ENCODE measurements at places on chromosomes 7 and 10.

DNA sequence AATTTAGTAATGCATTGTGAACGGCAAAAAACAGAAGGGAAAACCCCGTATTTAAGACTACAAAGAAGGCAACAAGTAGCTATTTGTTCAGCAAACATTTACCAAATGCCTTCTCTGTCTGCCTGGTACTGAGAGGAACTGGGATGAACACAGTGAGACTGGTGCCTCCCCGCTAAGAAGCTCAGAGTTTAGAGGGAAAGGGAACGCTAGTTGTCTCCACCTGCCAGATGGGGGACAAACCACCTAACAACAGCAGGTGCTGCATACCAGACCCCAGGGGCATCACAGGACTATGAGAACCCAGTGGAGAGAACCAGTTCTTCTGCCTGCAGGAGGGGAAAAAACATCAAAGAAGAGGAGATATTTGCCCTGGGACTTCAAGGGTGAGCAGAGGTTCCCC lies 147.1 kb downstream of the SLC25A13 start:
- DNase-seq: no peak

DNA sequence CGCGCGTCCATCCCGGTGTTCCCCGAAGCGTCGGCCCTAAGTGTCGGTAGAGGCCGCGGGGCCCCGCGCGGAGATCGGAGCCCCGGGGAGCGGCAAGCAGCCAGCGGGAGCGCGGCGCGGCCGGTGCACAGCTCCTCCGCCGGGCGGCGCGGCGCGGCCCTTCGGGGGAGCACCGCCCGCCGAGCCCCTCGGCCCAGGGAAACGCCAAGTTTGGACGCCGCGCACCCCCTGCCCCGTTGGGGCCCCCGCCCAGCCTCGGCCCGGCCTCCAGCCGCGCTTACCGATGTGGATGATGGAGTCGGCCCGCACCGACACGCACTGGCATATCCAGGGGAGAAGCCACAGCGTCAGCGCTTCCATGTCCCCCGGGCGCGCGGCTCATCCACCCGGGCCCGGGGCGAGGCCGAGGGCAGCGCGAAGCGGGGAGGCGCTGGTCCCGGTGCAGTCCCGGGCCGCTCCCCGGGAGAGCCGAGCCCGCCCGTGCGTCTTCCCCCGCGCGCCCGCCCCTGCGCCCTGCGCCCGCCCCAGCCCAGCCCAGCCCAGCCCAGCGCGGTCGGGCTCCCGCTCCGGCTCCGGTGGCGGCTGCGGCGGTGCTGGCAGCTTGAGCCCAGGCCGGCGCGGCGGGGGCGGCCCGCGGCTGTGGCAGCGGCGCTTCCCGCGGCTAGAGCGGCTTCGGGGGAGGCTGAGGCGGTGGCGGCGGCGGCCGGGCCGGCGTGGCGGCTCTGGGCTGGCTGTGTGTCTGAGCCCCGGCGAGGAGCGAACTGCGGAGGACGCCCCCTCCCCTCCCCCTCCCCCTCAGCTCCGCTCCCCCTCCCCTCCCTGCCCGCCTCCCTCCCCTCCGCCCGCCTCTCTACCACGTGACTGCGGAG lies at the start of gene GRID1:
TSS of gene GRID1 (minus strand) at position 763 of the 869 bp plus-strand sequence.
- no peak for DNase-seq

- no peak for DNase-seq
These were observed 46.8 kb upstream of the KCND2 start for GRCh38 chr7:120226188-120226587.

DNA sequence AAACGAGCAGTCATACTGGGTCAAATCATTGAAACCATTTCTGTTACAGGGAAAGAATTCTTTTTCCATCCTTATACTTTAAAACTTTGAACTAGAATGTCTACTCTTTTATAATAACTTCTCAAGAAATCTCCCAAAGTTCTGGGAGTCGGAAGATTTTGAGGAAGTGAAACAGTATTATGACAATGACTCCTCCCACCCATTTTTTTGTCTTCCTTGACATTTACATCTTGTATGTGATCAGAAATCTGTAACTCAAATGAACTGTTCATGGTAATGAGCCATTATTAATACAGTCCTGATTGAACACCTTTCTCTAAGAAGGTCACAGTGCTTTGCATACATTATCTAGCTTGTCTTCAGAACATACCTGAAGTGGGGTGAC lies 227.4 kb downstream of the CELF2 start:
- no peak for DNase-seq

GRCh38 chr7:32223071-32223650 lies 153.0 kb upstream of the PDE1C start:
- no peak for DNase-seq

DNA sequence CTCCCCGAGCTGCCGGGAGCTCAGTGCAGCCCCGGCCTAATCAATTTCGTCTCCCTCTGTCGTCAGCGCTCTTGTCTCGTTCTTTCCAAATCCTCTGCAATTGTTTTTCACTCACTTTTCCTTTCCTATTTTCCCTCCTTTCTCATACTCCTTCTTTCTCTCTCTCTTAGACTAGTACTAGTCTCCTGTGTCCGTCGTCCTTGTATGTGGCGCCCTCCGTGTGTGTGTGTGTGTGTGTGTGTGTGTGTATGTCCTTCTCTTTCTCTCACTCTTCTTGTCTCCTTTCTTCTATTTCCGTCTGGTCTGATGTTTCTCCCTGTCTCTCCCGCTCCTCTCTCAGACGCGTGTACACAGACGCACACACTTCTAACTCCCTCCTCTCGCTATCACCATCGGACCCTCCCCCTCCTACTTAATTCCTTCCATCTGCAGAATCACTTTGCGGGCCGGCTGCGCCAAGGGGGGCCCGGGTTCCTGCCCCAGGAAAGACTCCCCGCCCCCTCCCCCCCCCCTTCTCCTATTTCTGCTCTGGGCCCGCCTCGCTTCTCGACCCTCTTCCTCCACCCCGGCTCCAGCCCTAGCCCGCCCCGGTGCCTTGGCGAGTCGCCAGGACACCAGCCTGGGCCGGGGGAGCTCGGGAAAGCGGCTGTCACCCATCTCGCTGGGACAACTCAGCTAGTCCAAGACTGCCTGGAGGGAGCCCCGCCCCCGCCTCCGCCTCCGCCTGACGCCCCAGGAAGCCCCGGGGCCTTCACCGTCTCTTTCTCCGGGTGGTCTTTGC lies 743 bp upstream of the ZCCHC24 start:
- no peak for DNase-seq

- no peak for DNase-seq
These were observed 651 bp downstream of the AFAP1L2 start for GRCh38 chr10:114403541-114404161.

GRCh38 chr10:72110673-72111401 lies 22.5 kb upstream of the SPOCK2 start:
- DNase-seq: no peak

- no peak for DNase-seq
These were observed 3.5 kb upstream of the NAMPT start for GRCh38 chr7:106288263-106288662.

DNA sequence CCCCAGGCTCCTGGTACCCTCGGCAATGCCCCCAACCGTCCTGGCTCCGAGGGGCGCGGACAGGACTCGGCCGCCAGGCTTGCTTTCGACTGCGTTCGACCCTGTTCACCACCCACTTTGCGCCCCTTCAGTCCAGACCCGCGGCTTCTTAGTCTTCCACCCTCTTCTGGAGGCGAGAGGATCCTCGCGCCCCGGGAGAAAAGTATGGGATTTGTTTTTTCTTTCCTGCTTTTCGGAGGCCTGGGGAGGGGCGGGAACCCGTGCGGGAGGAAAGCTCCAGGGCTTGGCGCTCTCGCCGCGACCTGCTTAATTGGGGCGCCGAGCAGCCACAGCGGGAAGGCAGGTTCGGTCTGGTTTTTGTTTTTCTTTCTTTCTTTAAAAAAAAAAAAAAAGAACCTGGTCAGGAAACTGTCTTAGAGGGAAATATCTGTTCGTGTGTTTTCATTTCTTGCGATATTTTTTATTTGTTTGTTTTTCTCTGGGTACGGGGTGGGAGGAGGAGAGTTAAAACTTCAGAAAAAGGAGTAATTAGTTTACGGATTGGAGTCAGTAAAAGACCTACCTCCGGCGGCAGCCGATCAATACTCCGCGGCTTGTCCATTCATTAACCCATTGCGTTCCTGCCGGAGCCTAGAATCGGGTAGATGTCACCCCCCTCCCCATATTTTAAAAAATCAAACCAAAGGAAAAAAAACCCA lies 1.6 kb downstream of the EMX2 start:
- no peak for DNase-seq

DNA sequence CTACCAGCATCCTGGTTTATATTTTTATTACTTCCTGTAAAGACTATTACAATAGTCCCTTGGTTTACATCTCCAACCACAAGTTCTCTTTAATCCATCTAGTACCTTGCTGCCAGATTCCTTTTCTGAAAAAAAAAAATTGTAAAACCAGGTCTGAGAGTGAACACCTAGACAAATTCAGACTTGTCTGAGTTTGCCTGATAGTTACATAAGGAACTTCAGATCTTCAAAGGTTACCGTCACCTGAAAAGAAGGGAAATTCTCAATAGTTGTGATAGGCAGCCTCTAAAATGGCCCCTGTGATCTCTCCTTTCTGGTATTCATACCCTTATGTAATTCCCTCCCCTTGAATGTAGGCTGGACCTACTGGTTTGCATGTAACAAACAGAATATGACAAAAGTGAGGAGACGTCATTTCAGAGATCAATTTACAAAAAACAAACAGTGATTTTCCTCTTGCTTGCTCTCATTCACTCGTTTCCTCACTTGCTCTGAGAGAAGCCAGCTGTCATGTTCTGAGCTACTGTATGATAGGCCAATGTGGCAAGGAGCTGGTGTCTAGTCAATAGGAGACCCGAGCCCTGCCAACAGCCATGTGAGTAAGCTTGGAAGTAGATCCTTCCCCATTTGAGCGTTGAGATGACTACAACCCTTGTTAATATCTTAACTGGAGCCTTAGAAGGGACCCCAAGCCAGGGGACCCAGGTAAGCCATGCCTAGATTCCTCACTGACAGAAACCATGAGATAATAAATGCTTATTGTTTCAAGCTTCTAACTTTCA lies 110.9 kb upstream of the LSM8 start:
- no peak for DNase-seq

- DNase-seq: no peak
These were observed 11.6 kb downstream of the PDLIM1 start for GRCh38 chr10:95279042-95279820.

- no peak for DNase-seq
These were observed 75.6 kb downstream of the POM121L12 start for GRCh38 chr7:53111031-53111430.

DNA sequence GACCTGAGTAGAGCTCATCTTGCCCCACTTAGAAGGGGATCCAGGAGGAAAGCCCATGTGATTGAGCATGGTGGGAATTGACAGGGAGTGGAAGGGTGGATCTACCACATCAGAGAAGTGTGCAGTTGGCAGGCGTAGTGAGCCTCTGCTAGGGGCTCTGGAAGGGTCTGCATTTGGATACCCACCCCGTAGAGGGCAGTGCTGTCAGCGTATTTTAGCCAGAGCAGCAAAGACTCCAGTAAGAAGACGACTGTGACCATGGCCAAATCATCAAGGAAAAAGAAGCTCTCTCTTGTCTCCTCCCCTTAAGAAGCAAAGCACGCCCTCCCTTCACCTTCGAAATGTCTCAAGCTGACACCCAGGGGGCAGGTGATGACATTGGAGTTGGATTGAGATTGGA lies 68.8 kb upstream of the INHBA start:
- no peak for DNase-seq

DNA sequence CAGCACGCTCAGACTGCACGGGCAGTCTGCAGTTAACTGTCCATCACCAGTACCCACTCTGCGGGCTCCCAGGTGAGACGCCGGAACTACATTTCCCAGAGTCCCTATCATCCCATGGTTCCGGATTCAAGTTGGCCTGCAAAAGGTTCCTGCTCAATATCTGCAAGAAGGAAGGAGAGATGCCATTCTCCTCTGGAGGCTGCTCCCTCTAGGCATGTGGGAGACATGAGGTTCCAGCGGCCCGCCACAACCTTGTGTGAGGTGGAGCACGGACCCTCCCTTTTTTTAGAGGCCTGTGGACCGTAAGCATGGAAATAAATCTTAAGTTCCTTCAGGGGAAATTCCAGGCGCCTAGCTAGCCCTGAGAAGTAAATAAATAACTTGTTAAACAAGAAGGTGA lies 29.7 kb downstream of the NUP42 start:
- DNase-seq: no peak

- peak; percentile 65 for DNase-seq
These were observed at the start of gene CASD1 for GRCh38 chr7:94509264-94509886. TSS of gene CASD1 (plus strand) at chr7:94509809. CDS start at chr7:94510085, 276 bp downstream.

DNA sequence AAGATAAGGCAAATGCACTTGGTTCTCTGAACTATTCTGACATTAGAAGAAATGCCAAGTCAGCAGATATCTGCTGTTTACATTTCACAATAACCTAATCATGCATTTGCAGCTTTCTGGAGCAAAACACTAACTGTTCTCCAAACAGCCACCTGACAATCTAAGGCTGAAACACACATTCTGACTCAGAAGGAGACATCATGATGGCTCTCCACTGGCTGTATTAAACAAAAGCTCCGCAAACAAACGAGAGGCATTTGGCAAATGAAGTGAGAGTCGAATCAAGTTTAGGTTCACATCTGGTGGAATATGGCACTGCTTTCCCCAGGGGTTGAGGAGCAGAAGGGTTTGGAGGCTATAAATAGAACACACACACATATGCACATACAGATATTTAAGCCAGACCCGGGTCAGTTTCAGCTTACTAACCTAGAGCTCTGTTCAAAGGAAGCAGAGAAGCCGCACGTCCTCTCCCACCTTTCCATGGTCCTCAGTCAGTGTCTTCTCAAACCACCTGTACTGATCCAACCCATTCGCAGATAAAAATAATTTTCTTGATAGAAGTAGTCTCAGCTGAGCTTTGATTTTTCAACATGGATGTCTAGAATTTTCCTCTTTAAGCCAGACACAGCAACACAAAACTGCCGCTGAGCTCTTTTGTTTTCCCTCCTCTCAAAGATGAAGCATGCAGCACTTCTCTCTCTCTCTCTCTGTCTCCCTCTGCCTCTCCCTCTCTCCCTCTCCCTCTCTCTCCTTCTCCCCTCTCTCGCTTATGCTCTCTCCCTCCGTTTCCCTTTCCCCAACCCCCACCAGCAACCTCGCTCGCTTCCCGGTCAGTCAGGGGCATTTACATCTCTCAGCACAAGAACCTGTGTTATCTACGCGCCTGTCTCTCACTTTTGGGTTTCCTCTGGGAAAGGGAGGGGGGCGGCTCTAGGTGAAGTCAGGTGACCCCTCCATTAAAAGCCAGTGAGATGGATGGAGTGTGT lies 682.8 kb downstream of the MAGI2 start:
- no peak for DNase-seq

DNA sequence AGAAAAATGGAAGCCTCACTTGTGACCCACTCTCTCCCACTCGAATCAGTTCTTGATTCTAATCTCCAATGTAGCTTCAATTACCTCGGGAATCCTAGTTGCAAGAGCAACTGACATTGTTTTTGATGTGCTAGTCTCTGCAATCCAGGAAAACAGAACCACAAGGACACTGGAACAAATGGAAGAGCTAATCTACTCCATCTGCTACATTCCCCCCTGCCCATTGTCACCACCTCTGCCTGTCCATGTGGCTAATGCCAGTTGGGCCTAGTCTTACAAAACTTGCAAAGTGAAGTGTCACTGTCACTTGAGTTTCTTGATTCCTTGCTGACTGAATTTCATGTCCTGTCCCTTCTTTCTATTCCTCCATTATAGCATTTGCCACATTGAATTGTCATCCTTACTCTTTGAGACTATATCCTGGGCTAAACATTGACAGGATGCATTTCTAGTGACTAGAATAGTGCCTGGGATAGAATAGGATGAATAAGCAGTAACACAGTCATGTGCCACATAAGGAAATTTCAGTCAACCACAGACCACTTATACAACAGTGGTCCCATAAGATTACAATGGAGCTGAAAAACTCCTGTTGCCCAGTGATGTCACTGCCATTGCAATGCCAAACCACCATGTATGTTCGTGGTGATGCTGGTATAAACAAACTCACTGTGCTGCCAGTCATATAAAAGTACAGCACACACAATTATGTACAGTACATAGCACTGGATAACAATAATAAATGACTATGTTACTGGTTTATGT lies 13.5 kb downstream of the GCC1 start:
- no peak for DNase-seq

Data from activated CD4-positive, alpha-beta T cell treated with anti-CD3 and anti-CD28 coated beads, Interleukin-2, amount 50 U/mL, for 16 hours (primary cell).